ENCODE measurements at places on chromosomes 5 and 9.

DNA sequence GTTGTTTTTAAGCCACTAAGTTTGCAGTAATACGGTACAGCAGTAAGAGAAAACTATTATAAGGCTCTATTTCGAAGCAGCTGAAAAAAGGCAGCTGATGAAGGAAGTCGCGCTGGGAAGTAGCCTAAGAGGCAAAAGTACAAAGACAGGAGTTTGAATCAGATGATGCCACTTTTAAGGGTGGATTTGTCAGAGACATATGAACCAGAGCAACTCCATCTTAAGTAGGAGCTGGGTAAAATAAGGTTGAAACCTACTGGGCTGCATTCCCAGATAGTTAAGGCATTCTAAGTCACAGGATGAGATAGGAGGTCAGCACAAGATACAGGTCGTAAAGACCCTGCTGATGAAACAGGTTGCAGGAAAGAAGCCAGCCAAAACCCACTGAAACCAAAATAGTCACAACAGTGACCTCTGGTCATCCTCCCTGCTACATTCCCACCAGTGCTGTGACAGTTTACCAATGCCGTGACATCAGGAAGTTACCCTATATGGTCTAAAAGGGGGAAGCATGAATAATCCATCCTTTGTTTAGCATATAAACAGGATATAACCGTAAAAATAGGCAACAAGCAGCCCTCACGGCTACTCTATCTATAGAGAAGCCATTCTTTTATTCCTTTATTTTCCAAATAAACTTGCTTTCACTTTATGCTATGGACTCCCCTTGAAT is 91.8 kb upstream of the PRSS3 start:
- no peak for DNase-seq

GRCh38 chr9:20032413-20033006 is 243.7 kb upstream of the SLC24A2 start:
- no peak for DNase-seq

DNA sequence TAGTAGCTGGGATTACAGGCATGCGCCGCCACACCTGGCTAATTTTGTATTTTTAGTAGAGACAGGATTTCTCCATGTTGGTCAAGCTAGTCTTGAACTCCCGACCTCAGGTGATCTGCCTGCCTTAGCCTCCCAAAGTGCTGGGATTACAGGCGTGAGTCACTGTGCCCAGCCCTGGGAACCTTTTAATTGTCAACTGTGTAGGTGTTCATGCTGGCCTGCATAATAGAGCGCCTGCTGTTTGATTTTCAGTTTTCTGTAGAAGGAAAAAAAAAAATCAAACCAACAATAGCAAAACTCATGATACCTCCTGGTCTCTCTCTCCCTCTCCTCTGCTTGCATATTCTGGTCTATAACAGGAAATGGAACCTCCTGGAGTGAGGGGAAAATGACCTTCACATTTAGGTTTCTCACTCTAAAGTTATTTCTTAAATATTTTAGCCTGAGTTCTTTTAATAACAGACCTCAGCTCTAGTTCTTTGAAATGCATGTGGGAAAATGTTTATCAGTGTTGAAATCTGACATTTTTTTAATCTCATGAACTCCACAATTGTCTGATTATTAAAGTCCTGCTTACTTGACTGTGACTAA is 51.7 kb downstream of the EXOSC2 start:
- DNase-seq = no peak

DNA sequence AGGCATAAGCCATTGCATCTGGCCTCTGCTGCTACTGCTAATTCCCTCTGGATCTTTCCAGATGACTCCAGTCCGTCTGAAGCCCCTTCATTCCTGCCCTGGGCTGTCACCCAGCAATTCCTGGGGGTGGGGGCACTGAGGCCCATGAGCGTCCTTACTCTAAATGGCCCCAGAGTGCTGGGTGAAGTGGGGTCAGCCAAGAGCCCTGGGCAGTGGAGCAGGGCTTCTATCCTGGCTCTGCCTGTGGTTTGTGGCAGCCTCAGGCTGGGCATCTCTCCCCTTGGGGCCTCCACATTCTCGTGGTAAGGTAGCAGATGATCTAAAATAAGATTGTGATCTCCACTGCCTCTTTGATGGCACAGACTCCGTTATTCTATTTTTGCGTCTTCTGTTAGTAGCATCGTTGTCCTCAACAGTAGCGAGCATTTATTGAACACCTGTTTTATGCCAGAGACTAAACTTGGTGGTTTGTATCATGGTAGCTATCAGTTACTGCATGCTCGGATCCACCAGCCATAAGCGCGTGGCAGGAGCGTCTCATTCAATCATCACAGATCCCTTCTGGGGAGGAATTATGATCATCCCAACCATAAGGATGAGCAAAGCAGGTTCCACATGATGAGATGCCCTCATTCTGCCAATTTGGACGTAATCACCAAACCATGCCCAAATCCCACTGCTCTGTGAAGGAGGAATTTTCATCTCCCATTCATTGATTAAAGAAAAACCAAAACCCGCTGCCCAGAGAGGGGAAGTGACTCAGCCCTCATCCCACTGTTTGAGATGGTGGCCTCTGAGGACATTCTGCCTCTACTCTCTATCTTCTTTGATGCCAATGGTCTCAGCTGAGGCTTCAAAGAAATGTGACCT is 21.9 kb upstream of the DUSP1 start:
- no peak for DNase-seq

DNA sequence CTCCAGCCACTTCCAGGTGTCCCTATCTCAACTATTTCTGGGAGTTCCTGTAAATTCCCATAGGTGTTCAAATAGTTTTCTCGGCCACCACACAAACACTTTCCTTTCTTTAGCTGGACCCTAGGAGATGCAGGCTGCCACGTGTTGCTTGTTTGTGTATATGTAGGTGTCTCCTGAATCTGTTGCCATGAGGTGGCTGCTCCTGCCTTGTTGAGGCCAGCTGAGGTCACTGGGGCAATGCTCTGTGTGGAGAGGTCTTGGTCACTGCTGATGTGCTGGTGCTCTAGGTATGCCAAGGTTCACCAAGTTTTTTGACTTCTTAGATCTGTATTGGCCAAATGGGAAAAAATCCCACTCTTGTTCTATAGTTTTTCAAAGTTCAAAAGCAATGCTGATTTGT is 132.5 kb upstream of the CHD1 start:
- no peak for DNase-seq

DNA sequence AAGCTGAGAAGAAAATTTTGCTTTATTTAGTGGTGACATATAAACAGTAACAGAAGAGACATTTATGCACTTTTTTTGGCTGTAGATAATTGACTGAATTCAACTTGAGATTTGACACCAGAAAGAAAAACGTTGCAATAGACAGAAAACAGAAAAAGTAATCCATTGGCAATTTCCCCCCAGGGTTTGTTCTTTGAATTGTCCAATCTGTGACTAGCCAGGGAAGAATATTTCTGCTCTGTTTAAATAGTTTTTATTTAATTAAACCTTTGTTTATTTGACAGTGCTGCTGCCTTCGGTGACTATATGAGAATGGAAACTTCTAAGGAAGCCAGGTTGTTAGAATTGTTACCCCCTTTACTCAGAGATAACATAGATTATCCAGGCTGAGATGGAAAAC is 210.6 kb downstream of the DEPDC1B start:
- DNase-seq = no peak
